Suppressor macrophage treated with lipopolysaccharide for 4 hours (primary cell): ENCODE measurements at places on chromosomes 16 and 17.

- peak; percentile 47 for DNase-seq
Measured at GRCh38 chr17:6456914-6457687, 12.8 kb downstream of the PIMREG start.

- DNase-seq = no peak
Measured at GRCh38 chr17:79537061-79537460, 73.8 kb downstream of the RBFOX3 start.

- DNase-seq = no peak
Measured at GRCh38 chr16:65061935-65062518, 59.8 kb downstream of the CDH11 start.

GRCh38 chr16:12111223-12111622 lies 134.7 kb downstream of the SNX29 start:
- DNase-seq = peak; percentile 16

- DNase-seq = no peak
Measured at GRCh38 chr16:84544031-84544773, 39.7 kb upstream of the MEAK7 start.
